ENCODE measurements at places on chromosomes 2 and 18. TPM values are rescaled to one million over a fixed set of nuclear protein-coding genes. Genes with fewer than 3 reads are reported as not detected.

Gene STAT4
- 0.51 TPM for total RNA-seq

Gene PTPRM
- total RNA-seq = 93.2 TPM

Gene NPHP1
- 9.7 TPM for total RNA-seq

Gene CTLA4
- not detected for total RNA-seq

Gene UGT1A4
- total RNA-seq = not detected

Gene NT5C1B
- not detected for total RNA-seq

Gene TCF7L1
- total RNA-seq = 0.59 TPM
